Erythroblast (primary cell): ENCODE measurements at places on chromosomes 7 and 10.

DNA sequence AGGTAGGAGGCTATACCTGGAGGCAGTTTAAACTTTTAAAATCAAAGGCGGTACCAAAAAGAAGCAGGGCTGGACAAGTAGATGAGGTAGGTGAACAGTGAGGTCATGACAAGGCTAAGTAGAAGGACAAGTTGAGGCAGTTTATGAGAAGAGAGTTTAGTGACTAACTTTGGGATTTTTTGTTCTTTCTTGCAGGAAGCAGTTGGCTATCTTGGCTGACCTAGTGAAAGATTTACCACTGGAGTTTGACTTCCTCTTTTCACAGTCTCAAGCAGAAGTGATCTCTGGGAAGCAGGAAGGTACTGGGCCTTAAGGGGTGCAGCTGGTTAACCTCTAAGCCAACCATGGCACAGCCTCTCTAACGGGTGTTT, 26.3 kb downstream of the ENTPD7 start:
- no peak for DNase-seq

- DNase-seq: no peak
Observed at GRCh38 chr7:1707756-1708595, 37.9 kb downstream of the ELFN1 start.

DNA sequence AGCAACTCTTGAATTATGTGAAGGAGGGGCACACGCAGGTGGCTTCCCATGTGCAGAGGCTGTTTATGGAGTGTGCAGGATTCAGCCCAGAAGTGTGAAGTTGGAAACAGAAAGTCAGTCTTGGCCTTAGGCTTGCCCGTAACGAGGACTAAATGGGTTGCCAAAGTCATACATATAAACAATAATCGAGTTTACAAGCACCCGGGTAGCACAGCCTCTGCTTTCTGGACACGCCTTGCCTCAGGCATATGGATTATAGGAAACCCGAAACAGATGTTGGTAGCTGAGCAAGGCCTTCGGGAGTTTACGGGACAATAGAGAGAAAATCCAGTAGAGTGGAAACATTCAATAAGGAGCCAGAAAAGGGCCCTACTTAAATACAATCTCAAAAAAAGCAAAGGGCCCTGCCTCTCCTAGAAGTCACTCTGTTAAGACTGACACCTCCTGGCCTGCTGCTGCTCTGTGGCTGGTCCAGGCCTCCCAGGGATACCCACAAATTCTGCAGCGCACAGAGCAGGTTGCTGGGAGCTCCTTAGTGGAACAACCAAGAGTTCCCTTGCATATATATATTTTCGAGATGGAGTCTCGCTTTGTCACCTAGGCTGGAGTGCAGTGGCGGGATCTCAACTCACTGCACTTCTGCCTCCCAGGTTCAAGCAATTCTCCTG, 48.5 kb downstream of the SMKR1 start:
- DNase-seq: no peak

DNA sequence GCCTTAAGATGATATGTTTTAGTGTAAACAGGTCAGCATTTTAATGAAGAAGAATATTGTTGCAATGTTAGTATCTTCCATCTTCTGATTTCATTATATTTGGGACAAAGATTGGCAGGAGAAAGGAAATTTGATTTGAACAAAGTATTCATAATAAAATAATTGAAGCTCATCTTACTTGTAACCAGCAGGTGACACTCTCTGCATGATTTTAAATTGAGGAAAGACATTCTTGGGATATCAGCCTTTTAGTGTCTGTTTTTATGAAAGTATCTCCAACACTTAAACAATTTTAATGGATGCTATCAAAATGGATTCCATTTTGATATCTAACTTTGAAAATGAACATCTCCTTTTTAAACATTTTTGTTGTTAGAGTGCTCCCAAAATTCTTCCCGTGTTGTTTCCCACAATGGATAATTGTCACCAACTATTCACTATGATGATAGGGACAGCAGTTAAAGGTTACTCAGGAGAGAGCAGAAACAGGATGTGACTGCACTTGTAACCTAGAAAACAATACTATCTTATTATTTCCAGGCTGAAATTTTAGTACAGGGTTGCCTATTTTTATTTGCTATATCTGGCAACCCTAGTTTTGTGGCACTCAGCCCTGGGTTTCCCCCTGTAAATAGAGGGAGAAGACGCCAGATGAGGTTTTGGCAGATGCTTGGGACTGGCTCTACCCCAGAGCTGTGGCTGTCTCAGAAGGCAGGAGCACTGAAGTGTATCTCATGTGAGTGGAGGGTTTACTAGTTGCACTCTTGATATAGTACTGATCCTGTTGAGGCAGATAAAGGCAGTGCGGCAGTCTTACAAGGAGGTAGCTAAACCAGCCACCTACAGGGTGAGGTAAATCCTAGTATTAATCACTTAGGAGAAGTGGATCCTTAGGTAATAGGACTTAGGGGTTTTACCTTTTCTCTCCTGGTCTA, 31.0 kb upstream of the ABCB4 start:
- DNase-seq: peak; percentile 53

GRCh38 chr7:70068531-70068930, 470.3 kb downstream of the AUTS2 start:
- DNase-seq: no peak

DNA sequence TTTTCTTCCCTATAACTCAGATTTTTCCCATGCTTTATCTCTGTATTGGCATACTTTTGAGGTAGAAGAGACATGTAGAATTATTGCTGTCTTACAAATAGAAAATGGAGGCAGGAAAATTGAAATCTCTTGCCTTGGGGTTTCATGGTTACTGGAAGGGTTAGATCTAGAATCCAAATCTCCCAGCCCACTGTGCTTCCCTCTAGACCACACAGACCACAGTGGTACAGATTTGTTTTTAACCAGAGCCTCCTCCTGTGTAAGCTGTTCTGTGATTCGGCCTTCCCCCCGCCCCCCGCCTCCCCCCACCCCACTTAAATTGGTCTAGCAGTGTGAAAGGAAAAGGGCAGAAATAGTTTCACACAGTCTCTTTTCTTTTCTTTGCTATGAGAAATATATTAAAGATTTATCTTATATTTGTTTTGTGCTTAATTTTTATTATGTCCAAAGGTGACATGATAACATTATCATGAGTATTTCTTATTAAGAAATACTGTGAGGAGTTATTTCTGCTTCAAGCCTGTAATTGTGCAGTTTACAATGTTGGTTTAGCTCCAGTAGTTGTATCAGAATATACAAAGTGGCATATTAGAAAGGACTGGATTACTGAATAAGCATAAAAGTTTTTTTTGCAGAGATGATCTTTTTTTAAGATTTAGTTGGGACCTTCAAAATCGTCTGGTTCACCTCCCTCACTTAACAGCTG, 368.8 kb upstream of the BMPER start:
- DNase-seq: no peak

DNA sequence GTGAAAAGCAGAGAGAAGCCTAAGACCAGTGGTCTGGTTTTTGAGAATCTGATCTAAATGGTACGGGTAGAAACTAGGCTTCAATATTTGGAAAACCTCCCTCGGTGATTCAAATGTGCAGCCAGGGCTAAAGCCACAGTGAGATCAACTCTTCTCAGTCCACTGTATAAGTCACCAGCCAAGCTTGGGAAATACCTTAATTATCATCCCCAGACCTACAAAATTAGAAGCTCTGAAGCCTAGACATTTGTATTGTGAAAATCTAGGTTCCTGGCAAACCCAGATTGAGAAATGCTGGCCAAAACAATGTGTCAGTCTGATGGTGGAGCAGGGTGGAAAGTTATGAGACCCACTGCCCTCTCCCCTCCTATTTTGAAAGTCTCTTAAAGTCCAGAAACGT, 131.7 kb downstream of the DGKI start:
- DNase-seq: no peak

DNA sequence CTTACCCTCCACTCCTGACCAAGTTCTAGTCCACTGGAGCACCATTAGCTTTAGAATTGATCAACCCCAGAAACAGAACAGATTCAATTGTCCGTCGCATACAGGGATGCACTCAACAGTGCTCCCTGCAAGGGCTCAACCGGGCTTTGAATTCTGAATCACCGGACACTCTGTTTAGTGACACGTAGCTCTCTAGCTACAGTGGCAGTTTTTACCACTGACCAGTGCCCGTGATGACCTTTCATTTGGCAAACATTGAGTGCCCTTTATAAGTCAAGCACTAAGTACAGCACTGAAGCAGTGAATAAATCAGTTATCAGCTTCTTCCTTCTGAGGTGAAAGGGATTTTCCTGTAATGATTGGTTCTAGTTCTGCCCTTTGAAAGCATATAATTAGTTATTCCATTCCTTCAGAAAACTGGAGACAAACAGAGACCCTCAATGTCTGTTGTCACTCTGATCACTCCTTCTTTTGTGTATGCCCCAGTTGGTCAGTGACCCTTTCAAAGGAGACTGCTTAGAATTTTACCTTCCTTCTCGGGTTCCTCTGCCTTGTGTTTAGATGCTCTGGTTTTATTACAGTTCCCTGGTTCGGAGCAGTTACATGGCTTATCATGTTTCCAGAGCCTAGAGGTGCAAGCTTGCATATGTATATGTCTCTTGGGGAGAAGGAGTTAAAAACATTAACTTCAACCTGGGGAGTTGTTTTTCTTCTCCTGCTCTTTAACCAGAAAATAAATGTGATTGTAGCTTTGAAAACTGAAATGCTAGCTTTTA, 68.9 kb downstream of the ZNF365 start:
- DNase-seq: no peak

DNA sequence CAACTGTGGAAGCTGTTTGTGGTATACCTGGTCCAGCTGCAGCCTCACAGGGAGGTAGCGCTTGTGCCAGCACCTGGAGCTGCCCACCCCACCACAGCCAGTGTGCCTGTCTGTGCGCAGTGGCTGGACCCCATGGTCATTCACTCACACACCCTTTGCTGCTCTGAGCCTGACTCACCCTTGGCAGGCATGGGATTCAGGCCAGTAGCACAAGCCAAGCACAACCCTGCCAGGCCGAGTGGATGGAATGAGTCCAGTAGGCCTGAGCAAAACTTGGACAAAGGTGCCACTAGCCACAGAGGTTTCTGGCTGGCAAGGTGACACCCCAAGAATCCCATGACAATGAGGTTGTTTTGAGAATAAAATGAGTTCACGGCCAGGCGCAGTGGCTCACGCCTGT, 19.0 kb downstream of the RBM48 start:
- DNase-seq: no peak
